ENCODE measurements at places on chromosomes 2 and 18.

DNA sequence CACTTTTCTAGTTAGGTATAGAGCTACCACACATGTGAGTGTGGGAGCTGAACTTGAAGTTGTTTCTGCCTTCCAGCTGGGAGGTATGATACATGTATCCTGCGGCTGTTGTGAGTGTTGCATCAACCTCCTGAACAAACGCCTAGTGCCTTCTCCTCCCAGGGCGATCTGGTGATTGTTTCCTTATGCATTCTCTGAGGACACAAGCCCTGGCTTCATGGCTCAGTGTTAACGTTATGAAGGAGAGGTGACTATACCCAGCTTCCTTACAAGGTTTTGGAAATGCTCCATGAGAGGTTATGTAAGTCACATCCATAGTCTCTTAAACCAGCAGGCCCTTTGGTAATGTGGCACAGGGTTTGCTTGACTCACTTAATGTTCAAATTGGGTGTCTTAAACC lies 64.9 kb downstream of the SPRED2 start:
- no peak for DNase-seq

GRCh38 chr2:46866770-46867246 lies 48.8 kb downstream of the MCFD2 start:
- no peak for DNase-seq

GRCh38 chr2:99851089-99851488 lies 291.3 kb downstream of the AFF3 start:
- DNase-seq: no peak

GRCh38 chr18:61732854-61733253 lies 160.0 kb downstream of the RNF152 start:
- DNase-seq: no peak

- no peak for DNase-seq
Measured at GRCh38 chr18:60404486-60405085, 32.0 kb upstream of the MC4R start.

GRCh38 chr18:7452331-7452730 lies 114.8 kb upstream of the PTPRM start:
- no peak for DNase-seq

DNA sequence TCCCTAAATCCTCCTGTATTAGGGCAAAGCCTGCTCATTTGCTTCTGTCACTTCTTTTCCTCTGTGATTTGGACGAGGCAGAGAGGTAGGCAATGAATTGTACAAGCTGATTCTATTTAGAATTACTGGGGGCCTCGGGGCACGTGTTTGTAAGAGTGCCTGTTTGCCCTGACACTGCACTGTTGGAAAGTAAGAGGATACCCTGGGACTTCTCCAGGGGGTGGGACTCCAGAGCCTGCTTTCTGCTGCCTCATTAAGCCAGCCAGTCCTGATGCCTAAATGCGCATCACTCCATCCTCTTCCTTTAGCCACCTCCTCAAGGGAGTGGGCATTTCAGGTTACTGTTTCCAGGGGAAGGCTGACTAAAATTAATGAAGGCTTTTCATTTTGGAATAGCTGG lies 134.3 kb downstream of the TDRD15 start:
- no peak for DNase-seq

- DNase-seq: no peak
Measured at GRCh38 chr2:128777196-128778035, 458.7 kb upstream of the HS6ST1 start.

- DNase-seq: no peak
Measured at GRCh38 chr2:32617599-32618189, 10.2 kb upstream of the TTC27 start.

DNA sequence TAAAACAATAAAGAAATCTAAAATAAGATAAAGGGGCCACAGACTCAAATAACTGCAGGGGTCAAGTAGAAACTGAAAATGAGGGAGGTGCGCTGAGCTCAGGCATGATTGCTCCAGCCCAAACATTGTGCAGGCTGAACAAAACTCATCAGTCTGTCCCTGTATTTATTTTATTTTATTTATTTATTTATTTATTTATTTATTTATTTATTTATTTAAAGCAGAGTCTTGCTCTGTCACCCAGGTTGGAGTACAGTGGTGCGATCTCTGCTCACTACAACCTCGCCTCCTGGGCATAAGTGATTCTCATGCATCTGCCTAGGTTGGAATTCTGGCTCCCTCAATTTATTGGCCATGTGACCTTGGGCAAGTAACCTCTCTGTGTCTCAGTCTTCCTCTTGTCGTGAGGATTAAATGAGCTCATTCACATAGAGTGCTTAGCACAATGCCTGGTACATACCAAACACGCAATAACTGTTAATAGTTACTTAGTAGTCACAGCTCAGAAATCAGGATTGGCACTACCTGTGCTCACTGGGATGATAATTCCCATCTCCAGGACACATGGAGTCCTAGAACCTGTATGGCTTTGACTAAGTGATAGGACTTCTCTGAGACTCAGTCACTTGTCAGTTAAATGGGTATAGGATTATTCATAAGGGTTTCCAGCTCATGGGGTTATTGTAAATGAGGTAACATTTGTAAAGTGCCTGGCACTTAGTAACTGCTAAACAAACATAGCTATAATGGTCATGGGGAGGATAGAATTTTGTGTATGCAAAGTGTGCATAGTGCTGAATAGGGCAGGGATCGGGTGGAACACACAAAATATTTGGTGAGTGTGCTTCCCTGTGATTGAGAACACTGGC lies 6.0 kb downstream of the SPEG start:
- DNase-seq: no peak

DNA sequence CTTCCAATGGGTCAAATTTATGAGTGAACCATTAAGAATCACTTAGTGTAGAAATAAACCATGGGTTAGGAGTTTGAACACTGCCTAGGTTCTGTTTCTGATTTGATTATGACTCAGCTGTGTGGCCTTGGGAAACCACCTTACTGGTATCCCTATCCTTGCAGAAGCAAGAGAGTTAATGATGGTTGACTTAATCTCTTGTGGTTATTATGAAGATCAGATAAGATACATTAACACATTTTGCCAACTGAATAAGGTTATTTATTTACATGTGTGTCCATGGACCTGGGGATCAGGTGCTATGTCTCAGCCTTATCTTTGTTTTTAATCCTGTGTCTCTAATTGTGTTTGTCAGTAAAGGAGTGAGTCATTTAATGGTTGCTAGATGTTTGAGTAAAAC lies 5.4 kb upstream of the KCNJ13 start:
- DNase-seq: no peak

GRCh38 chr18:78237864-78238263 lies 741.8 kb upstream of the SALL3 start:
- DNase-seq: no peak

DNA sequence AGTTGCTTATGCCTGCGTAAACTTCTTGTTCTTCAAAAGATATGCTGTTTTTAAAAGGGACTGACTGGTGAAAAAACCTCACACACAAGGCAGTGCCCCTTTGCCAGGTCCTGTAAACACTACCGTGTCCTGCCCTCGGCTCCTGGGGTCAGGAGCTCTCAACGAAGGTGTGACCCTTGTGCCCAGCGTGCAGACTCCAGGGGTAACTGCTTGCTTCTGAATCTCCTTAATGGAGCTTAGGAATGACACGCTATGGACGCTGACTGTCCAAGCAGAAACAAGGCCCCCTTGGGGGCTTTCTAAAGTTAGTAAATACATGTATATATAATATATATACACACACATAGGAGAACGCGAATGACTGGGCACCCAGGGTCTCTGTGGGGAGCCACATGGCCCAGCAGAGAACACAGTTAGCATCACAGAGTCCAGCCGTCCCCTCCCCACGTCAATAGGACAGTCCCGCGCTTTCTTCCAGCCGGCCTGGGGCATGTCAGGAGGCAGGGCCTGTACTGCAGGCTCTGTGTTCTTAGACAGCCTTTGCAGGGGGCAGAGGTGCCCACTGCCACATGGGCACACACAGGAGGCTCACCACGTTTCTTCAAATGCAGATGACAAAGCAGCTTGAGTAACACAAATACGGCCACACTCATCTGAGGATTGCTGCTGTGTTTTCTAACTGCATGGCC lies 96.1 kb downstream of the HDAC4 start:
- DNase-seq: no peak

GRCh38 chr2:113324684-113325160 lies 46.0 kb upstream of the PAX8 start:
- DNase-seq: no peak

DNA sequence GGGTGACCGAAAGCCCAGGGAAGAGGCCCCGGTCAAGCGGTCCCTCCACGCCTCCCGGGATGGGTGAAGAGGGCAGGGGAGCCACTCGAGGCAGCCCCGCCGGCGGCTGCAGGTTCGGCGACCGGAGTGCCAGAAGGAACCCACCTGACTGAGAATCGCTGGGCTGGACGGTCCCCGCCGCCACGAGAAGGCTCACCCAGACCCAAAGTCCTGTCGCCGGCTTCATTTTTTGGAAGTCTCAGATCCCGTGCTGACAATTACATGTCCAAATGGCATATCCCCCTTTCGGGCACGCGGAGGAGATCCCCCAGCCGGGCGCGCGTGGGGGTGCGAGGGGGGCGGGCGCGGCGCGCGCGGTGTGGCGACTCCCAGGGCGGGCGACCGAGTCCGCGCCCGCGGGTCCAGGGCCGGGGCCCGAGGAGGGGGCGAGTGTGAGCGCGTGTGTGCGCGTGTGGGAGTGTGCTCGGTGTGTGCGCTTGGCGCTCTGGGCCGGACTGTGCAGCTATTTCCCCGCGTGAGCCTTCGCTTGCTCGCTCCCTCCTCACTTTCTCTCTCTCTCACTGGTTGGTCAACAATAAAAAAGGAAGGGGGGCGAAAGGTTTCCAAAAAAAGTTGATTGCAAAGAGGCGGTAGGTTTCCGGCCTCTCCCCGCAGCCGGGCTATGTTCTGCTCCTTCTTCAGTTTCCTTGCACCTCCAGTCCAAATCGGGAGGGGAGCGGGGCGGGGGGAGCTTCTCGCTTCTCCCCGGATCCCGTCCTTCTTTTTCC lies at the start of gene ERBB4:
ERBB4 (minus strand) TSS at position 498 of the 767 bp plus-strand sequence; CDS start at position 226, 272 bp downstream.
- peak; percentile 53 for DNase-seq

DNA sequence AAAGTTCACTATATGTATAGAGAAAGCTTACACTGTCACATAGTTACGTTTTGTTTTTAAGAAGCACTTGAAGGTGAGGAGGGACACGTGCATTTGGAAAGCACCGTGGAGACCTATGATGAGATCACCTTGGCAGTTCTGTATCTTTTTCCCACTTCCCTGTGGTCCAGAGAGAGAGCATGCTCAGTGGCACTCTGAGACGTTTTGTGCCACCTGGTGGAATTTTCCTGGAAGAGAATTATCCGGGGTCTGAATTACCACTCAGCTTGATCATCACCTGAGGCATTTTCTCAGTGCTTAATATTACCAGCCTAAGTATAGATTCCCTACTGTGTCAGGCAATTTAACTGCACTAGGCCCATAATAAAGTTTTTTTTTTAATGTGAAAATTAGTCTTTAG lies 469.4 kb upstream of the SMIM21 start:
- no peak for DNase-seq

- no peak for DNase-seq
Measured at GRCh38 chr2:44948565-44949328, 7.2 kb downstream of the SIX3 start.

DNA sequence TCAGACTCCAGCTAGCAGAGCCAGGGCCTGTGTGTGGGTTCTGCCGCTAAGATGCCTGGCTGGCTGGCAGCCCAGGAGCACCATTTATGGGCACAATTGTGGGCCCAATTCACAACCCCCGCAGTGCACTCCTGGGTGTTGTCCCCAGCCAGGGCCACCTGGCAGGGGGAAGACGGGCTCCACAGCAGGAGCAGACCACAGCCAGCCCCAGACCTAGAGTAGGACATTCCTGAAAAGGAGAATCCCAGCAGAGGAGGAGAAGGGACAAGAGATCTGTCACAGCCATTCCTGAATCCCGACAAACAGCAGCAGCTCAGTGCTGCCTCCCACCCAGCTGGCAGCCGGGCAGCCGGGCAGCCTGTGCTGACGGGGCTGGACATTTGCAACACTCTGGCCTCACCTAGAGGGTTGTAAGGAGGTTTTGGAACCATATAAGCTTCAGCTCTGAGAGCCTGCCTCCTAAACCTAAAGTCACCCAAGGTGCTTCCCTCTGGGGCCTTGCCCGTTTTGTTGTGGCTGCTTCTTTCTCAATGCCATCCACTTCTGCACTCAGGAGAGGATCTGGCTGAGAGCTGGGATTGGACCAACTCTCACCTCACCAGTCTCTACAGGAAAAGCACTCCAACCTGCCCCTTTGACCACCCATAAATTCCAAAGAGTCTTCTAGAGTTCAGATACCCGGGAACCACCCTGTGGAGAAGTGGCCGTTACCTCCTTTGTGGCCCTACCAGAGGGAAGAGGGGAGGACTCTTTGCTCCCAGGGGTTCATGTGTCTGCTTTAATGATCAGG lies 4.1 kb upstream of the TMEM177 start:
- DNase-seq: no peak

GRCh38 chr18:9951022-9951859 lies 37.4 kb downstream of the VAPA start:
- no peak for DNase-seq

GRCh38 chr2:195029804-195030654 lies 627.0 kb upstream of the SLC39A10 start:
- no peak for DNase-seq

DNA sequence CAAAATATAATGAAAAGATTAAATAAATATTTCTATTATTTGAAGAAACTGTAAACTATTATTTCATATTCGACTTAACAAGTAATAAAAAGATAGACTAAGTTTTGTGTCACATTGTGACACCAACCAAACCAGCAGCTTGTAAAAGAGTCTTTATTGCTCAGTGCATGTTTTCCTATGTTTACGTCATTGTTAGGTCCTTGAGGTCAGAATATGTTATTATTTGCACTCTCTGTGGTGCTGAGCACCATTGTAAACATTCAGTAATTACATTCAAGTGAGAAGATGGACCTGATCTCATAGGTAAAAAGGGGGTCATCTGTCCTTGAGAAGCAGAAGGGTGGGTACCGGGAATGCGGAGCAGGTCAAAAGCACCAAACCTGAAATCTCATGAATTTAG lies 1999.1 kb upstream of the CELF4 start:
- no peak for DNase-seq

DNA sequence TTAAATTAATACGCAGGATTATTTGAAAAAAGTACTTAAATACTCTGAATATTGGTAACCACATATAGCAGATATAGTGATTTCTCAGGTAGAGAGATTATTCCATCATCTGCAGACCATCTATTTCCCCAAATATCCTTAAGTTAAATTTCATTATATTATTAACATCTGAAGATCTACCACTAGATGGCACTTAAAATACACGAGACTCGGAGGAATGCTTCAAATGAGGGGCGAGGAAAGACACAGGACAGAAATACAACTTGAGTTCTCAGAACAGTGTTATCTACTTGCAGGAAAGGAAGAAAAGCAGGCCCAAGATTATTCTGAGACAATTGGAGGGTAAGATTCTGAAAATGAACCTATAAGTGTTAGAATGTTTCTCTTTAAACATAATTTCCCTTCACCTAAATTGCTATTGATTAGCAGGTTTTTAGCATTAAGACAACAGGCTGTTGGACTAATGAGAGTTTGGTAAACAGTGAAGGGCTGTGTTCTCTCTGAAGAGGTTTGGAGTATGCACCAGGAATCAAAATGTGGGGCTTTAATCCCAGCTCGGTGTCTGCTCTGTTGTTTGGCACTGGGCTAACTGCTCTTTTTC lies 76.9 kb upstream of the GCFC2 start:
- DNase-seq: no peak

- DNase-seq: no peak
Measured at GRCh38 chr2:233118648-233119000, 58.5 kb downstream of the INPP5D start.

All from Right ventricle myocardium inferior (tissue), 1 donor.